Eye (tissue), 1 donor: ENCODE measurements at places on chromosomes 4 and X.
A peak's percentile ranks its signal among the peaks of the same experiment; 100 is the strongest.

- DNase-seq: no peak
Measured at GRCh38 chr4:39655876-39656275, 17.2 kb upstream of the SMIM14 start.

GRCh38 chr4:185945906-185946305 is 123.0 kb upstream of the TLR3 start:
- DNase-seq: no peak

DNA sequence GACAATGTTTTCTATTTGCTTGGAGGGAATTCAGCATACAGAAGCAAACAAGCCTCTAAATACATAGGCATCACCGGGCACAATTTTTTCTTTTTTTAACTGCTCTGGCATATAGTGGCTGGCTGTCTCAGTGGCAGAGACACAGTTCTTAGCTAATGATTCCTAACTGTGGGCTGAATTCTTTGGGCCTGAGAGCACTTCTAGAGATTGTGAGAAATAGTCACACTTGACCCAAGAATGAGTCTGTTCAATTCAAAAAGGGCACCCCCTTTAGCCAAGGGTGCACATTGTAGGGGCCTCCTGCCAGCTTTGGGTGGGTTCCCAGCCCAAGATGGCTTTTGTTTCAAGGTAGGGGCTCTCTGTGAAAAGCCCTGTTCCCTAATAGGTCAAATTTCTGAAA is 345.7 kb downstream of the ARHGAP10 start:
- DNase-seq: no peak

GRCh38 chrX:12991575-12991974 is 16.7 kb downstream of the TMSB4X start:
- no peak for DNase-seq

- DNase-seq: no peak
Measured at GRCh38 chr4:98352396-98352795, 91.2 kb downstream of the RAP1GDS1 start.

DNA sequence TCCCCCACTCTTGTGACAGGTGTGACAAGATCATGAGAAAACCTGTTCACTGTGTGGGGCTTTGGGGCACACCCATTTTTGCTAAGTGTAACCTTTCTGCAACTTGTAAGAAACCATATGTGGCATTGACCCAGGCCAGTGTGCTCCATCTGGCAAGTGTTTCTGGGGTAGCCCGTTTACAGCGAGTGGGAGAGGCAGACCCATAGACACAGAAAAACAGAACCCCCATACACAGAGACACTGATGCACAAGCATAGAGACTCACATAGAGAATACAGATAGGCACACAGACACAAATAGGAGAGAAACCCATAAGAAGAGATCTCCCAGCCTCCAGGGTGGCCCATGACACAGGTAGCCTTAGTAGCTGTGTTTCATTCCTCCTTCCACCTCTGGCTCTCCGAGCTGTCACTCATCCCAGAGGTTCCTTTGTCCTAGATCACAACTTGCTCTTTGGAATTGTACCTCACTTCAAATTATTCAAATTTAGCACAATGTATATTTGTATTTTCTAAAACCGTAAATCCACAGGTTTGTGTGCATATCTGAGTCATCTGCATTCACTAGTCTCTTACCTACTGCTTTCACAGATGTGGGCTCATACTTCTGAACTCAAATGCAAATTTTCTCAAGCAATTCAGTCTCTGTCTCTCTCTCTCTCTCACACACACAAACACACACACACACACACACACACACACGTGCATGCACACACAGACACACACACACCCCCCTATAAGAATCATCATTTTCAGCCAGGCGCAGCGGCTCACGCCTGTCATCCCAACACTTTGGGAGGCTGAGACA is 114.4 kb downstream of the SH3KBP1 start:
- DNase-seq: no peak

GRCh38 chr4:151540728-151541388 is 131.9 kb downstream of the FHIP1A start:
- DNase-seq: peak; percentile 56

- no peak for DNase-seq
Measured at GRCh38 chr4:83362492-83363329, 28.1 kb upstream of the HPSE start.

GRCh38 chr4:159191989-159192388 is 89.1 kb downstream of the RAPGEF2 start:
- no peak for DNase-seq

- peak; percentile 3 for DNase-seq
Measured at GRCh38 chr4:80154545-80154933, 42.8 kb upstream of the PRDM8 start.

GRCh38 chr4:48016141-48017107 is at the start of the genes CNGA1 and NIPAL1:
CNGA1 (minus strand) TSS chr4:48016681; CDS start chr4:47952689, 63,992 bp downstream.
NIPAL1 (plus strand) TSS chr4:48016772; CDS start chr4:48016840, 68 bp downstream.
- peak; percentile 87 for DNase-seq

DNA sequence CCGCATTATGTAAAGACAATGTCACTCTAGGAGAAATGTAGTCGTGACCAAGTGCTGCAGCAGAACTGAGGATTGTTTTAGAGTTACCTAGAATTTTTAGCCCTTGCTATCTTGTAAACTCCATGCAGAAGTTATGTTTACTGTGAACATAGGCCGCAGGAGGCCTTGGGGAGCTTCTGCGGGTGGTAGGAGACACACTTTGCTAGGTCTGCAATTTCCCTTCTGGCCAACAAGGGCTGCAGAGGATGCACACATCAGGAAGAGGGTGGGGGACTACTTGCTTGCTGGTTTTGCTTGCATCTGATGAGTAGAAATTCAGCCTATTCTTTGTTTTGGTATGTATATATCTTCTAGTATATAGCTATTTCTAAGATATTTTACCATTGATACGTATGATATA is 23.1 kb downstream of the BANK1 start:
- no peak for DNase-seq

DNA sequence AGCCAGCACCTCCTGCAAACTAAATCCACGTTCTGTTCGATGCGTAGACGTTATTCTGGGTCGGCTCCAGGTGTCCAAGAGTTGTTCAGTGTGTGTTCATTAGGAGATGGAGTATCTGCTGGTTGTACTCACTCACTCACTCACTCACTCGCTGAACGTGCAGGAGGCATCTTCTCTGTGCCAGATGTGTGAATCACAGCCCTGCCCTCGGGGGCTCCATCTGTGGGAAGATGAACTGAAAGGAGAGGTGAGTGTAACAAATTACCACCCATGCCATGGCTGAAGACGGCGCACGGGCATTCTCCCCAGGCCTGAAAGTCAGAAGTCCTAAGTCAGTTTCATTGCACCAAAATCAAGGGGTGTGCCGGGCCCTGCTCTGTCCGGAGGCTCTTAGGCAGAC is 16.1 kb downstream of the NSG1 start:
- DNase-seq: no peak

DNA sequence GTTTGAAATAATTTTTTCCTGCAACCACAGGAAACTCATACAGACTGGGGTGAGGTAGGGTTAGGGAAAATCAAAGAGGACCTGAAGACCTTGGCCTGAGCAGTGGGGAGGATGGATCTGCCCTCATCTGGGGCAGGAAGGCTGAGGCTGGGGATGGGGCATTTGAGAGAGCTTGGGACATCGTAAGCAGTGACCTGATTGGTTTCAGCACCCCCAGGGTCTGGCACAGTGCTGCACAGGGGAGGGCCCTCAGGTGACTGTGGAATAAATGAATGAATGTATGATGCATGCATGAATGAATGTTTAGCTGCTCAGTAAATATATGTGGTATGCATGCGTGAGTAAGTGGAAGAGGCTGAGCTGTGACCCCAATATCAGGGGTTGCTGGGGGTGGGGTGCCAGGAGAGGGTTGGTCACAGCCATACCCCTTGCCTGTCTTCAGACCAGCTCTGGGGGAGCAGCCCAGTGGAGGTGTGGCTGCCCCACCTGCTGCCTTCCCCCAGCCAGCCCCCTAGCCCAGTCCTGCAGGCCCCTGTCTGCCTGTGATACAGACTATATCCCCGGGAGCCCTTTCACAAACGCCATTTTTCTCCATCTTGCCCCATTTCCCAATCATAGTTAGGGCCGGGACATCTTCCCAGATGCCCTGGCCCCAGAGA is 11.0 kb upstream of the TNIP2 start:
- DNase-seq: no peak
